ENCODE measurements at places on chromosomes 1 and 21.

GRCh38 chr1:184739070-184739469 lies 15.6 kb downstream of the EDEM3 start:
- DNase-seq: no peak

- DNase-seq: no peak
Measured at GRCh38 chr1:27557596-27558340, 46.2 kb downstream of the AHDC1 start.

- no peak for DNase-seq
Measured at GRCh38 chr1:12591267-12591938, 26.6 kb downstream of the DHRS3 start.

GRCh38 chr1:245258271-245258920 lies 103.6 kb downstream of the KIF26B start:
- no peak for DNase-seq

DNA sequence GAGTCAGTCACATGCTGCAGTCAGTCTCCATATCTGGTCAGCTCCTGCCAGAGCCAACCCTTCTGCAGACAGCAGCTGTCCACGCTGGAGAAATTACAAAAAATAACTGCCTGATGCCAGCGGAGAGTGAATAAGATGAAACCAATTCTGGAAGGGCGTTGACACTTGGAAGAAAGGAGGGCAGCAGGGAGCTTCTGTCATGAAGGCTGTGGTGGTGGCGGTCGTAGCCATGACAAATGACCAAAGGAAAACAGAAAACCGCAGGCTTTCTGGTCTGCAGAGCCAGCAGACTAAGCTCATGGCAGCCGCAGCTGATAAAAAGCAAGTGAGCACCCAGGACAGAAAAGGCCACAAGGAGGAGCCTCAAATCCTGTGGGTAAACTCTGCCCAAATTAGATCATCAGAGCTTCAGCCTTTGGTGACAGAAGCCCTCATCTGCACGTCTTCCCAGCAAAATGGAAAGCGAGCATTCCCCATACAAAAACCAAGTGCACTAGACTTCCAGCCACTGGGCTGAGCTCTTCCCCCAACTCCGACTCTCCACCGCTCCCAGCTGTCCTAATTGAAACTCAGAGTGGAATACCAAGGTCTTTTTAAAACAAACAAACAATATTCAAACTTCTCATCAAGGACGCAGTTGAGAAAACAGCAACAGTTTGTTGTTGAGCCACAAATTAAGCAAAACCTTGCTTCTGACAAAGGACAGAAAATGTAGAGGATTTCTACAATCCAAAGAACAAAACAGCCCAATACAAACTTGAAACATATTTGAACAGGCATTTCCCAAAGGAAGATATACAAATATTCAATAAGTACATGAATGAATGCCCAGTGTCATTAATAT lies 28.7 kb downstream of the RSPH1 start:
- DNase-seq: peak; percentile 94

DNA sequence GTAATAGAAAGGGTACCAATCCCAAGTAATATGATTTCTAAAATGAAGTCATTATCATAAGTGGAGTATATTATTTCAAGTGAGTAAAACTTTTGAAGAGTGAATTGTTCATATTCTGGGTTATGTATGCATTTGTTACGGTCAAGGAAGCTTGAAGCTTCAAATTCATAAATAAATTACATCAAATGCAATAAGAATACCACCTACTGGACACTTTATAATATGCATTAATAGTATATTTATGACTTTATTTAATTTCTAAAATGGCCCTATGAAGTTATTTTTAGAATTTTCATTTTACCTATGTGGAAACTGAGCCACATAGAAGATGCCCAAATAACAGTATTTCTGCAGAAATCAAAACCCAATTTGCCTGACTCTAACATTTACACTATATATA lies 260.6 kb downstream of the SMYD3 start:
- no peak for DNase-seq

DNA sequence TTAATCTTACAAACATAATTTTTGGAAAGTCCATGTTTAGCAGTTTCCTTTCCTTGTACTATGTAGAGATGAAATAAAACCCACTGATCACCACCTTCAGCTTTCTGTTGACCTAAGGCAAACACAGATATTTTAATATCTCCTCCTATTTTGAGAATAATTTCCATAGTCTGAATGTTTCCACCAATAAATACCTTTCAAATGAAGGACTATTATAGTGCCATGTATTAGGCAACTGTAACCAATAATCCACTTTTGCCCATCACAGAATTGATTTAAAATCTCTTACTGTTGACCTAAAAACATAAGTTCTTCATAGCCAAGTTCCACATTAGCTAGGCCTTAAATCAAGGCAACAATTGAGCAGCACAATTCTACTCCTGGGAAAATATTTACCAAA lies 1.8 kb downstream of the CDC42BPA start:
- DNase-seq: no peak

DNA sequence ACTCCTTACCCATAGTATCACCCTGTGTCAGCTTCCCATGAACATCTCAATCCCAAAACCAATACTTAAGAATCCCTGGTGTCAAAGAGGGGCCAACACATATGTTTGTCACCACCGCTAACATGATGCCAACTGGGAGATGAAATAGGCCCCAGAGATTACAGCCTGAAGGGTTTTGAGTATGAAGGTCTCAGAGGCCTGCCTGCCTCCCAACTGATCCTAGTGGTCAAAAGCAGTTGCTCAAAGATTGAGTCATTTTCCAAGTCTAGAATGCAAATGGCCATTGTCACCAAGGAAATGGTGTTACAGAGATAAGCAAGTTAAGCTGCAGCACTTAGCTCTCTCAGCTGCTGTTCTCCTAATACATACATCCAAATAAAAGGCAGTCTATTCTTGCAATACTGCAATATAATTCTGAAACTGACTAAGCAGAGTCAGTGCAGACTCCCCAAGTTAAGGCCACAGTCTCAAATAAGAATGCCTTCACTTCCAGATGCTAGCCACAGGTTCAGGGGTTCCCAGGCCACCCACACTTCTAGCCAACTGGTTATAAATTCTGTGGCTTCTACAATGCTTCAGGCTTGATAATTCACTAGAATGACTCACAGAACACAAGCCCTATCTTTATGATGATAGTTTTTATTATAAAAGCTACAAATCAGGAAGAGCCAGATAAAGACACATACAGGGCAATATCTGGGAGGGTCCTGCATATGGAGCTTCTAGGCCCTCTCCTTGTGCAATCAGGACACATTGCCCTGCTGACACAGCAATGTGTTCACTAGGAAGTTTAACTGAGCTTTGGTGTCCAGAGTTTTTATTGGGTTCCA lies 18.7 kb downstream of the DUSP10 start:
- DNase-seq: no peak

GRCh38 chr21:38733972-38734546 lies 71.7 kb upstream of the ETS2 start:
- DNase-seq: peak; percentile 73

- DNase-seq: no peak
Measured at GRCh38 chr1:234568345-234568744, 41.6 kb downstream of the IRF2BP2 start.

- no peak for DNase-seq
Measured at GRCh38 chr1:224193319-224193966, 10.4 kb downstream of the DEGS1 start.

DNA sequence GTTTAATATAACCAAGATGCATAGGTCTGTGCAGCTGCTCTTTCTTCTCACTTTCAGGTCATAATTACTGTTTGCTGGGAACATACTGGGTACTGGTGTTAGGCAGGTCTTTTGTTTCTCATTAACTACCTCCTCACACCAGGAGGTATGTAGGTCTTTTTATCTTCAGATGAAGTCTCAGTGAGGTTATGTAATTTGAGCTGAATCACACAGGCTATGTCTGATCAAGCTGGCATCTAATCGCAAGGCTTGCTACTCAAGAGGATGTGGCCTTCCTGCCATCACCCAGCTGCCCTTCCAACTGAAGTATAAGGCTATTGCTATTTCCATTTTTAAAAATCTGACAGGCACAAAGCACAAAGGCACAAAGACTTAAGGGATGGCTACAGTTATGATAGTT lies 96.4 kb downstream of the RUNX1 start:
- DNase-seq: no peak

GRCh38 chr1:192153276-192153675 lies 5.0 kb upstream of the RGS18 start:
- no peak for DNase-seq

DNA sequence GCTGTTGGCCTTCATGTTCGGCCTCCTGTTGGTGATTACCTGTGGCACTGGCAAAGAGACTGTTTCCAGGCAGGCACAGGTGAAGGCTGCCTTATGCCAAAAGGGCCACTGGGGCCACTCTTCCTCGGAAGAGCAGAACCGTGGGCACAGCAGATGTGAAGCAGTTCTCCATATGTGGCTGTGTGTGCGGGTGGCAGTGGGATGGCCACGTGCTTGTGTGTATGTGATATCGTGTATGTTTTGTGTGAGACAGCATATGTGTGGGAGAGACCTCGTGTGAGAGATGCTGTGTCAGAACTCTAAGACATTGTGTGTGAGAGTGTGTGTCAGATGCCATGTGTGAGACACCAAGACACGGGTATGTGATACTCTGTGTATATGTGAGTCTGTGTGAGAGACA lies 53.4 kb upstream of the KDM4A start:
- no peak for DNase-seq

- no peak for DNase-seq
Measured at GRCh38 chr1:181768930-181769280, 285.6 kb downstream of the CACNA1E start.

DNA sequence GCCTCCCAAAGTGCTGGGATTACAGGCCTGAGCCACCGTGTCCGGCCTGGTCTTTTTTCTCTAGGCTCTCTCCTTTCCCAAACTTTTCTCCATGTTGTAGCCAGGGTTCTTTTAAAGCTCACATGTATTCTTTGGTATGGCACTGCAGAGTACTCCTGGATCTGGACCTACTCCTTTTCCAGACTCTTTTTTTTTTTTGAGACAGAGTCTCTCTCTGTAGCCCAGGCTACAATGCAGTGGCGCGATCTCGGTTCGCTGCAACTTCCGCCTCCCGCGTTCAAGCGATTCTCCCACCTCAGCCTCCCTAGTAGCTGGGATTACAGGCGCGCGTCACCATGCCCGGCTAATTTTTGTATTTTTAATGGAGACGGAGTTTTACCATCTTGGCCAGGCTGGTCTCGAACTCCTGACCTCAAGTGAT lies 602 bp upstream of the MED18 start:
- no peak for DNase-seq

DNA sequence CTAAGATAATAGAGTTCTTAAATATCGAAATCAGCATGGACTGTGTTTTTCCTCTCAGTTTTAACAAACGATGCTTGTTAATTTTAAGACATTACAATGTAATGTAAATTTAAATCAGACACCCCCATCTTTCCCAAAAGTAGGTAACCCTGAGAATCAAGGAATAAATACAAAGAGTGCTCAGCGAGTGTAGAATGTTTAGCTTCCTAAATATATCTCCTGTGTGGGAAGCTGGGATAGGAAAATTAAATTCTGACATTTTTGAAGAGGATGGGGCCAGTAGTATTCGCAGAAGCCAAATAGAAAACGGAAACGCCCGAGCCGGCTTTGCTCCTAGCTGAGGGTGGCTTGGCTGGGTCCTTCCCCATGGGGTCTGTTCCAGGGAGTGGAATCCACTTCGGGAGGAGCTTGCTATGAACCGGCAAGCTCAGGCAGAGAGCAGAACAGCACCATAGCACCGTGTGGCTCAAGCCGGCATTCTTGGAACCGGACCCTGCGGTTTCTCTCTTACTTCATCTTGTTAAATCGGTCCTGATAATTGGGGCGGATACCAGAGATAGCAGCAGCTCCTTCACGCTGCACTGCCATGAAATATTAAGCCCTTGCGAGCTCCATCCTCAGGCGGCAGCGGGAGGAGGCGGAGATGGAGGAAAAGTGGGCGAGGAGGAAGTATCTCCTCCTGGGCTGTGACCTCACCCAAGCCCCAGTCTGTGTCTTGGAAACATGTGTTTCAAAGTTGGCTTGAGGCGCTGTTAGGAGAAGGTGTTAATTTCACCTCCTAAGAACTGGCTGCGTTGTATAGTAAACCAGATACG lies 24.9 kb downstream of the MAP3K7CL start:
- no peak for DNase-seq

GRCh38 chr1:154575951-154576566 lies 8.5 kb downstream of the CHRNB2 start:
- DNase-seq: no peak

DNA sequence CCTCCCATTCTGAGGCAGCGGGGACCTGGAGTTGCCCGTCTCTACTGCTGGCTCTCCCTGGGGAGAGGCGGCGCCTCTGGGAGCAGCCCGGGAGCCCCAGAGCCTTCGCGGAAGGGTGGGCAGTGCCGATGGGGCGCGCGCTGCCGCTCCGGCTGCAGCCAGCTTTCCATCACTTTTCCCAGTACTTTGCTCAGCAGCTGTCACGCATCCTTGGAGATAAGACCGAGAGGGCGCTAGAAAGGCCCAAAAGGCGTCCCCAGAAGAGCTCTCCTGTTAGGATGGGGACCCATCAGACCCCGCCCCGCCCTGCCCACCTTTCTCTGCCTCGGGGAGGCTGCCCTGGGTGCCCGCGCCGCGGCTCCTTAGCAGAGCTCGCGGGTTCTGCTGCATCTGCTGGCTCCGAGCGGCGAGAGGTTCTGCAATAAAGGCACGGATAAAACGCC lies 534 bp downstream of the KCNH1 start:
- DNase-seq: no peak

- DNase-seq: no peak
Measured at GRCh38 chr21:31548688-31549087, 110.8 kb upstream of the SOD1 start.

GRCh38 chr1:66445492-66446181 lies 88.3 kb upstream of the SGIP1 start:
- DNase-seq: no peak

DNA sequence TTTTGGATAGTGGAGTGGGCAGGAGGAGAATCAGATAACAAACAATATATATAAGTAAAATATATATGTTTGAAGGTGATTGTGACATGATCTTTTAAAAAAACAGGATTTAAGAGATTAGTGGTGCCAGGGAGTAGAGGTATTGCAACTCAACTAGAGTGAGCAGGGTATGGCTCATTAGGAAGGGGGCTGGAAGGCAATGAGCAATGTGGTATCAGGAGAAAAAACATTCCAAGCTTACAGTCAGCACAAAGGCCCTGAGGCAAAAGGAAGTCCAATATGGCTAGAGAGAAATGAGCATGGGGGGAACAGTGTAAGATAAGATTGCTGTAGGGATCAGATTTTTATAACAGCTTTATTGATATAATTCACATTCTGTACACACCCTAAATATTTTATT lies 5.3 kb upstream of the GADD45A start:
- no peak for DNase-seq

GRCh38 chr21:43950936-43951335 lies 61.2 kb upstream of the TRAPPC10 start:
- DNase-seq: no peak

GRCh38 chr1:237166593-237167101 lies 124.7 kb downstream of the RYR2 start:
- DNase-seq: no peak

- no peak for DNase-seq
Measured at GRCh38 chr1:82001345-82001744, 200.6 kb downstream of the ADGRL2 start.

Measured in CMK (cell line).